ENCODE measurements at places on chromosomes 2 and 18. TPM values are rescaled to one million over a fixed set of nuclear protein-coding genes. Genes with fewer than 3 reads are reported as not detected.

Gene OXER1
- total RNA-seq, result under 0.01 TPM

Gene OSR1
- 56.5 TPM for total RNA-seq

Gene ANTXR1
- 90.3 TPM for total RNA-seq

Gene TMEM185B
- total RNA-seq, result 19.8 TPM

Gene LONRF2
- total RNA-seq, result not detected

Gene G6PC2
- total RNA-seq, result not detected

Gene TEX44
- total RNA-seq, result not detected

Gene MRO
- total RNA-seq, result not detected

Gene GPN1
- 29.0 TPM for total RNA-seq

Gene STEAP3
- total RNA-seq, result 13.8 TPM

Gene KCNS3
- 0.70 TPM for total RNA-seq

Gene PID1
- total RNA-seq, result 11.4 TPM

Gene FBLN7
- total RNA-seq, result 4.0 TPM

Gene ANKZF1
- total RNA-seq, result 15.4 TPM

Gene TMEM198
- total RNA-seq, result 1.3 TPM

Gene SNORC
- total RNA-seq, result 0.83 TPM

Gene TMEM163
- total RNA-seq, result 0.08 TPM

Gene NPPC
- not detected for total RNA-seq

Gene PRSS56
- not detected for total RNA-seq

Gene HTR2B
- total RNA-seq, result 14.8 TPM

Gene CCDC150
- total RNA-seq, result 2.7 TPM

Gene HOXD9
- total RNA-seq, result not detected

Gene CRYGC
- total RNA-seq, result not detected

Gene BOLL
- total RNA-seq, result not detected

Gene MLPH
- 37.0 TPM for total RNA-seq

Gene FNDC4
- total RNA-seq, result 31.8 TPM

All from smooth muscle cell of the coronary artery (primary cell).